Substantia nigra (tissue), 51 donors: ENCODE measurements at places on chromosomes 1 and 21.

DNA sequence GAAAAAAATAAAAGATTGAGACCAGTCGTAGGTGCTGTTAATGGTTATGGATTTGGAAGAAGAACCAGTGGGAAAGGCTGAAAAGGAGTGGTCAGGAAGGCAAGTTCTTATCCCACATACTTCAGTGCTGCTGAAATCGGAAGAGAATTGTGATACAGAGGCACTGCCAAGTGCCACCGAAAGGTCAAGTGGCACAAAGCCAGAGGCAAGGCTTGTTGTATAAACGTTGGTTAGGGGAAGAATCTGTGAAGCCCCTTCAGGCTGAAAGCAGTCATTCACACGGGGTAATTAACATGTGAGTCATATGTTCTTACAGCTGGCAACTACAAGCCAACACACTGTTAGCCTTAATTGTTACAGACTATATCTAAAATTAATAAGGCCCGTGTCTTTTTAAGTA lies 48.8 kb downstream of the ZBTB40 start:
- DNase-seq: no peak

GRCh38 chr1:244735404-244735803 lies 82.5 kb downstream of the DESI2 start:
- no peak for DNase-seq

DNA sequence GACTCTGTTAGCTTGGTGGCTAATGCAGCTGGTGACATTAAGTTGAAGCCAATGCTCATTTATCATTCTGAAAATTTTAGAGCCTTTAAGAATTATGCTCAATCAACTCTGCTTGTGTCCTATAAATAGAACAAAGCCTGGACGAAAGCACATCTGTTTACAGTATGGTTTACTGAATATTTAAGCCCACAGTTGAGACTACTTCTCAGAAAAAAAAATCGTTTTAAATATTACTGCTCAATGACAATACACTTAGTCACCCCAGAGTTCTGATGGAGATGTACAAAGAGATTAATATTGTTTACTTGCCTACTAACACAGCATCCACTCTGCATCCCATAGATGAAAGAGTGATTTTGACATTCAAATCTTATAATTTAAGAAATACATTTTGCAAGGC lies 79.6 kb downstream of the NEGR1 start:
- no peak for DNase-seq

DNA sequence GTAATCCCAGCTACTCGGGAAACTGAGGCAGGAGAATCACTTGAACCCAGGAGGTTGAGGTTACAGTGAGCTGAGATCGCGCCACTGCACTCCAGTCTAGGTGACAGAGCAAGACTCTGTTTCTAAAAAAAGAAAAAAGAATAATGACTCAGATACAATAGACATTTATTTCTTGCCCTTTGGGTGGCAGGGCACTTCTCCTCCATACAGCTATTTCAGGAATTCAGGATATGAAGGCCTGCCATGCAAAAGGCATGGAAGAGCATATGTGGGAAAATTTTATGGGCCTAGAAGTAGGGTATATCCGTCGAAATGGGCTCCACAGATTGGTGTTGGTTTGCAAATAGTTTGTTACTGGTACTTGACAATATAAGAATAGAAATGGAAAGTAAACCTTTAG lies 20.2 kb upstream of the POGZ start:
- no peak for DNase-seq

DNA sequence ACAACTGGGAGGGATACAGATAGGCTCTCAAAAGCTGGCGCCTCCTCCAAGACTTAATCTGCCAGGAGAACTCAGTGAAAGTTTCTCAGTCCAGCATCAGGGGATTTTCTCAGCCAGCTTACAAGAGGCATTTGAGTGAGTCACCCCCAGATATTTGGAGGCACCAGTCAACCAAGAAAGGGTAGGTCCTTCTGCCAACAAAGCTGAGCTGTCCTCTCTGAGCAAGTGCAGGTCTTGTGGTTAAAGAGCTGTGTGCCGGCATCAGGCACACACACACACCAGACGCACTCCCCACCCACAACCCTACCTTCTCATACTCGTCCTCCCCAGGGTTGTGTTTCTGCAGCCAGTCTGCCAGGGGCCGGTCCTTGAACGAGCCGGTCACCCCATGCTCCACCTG lies 27.0 kb upstream of the PPP1R15B start:
- DNase-seq: no peak

- no peak for DNase-seq
These were observed 18.1 kb downstream of the USP48 start for GRCh38 chr1:21764615-21765423.

GRCh38 chr1:192045131-192045530 lies 113.1 kb upstream of the RGS18 start:
- DNase-seq: no peak

DNA sequence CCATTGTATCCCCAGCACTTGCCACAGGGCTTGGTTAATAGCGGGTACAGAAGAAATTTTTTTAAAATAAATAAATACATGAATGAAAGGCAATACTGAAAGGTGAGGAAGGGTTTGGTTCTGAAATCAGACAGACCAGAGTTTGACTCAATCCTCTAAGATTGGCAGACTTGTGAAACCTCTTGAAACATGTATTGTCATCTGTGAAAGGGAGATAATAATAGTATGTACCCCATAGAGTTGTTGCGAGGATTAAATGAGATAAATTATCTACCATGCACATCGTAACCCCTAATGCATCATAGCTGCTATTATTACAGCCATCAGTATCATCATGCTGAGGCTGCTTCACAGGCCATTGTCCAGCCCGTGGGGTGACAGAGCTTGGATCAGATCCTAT lies 41.4 kb downstream of the S1PR1 start:
- no peak for DNase-seq

GRCh38 chr1:217687511-217687910 lies 56.4 kb downstream of the SPATA17 start:
- no peak for DNase-seq

DNA sequence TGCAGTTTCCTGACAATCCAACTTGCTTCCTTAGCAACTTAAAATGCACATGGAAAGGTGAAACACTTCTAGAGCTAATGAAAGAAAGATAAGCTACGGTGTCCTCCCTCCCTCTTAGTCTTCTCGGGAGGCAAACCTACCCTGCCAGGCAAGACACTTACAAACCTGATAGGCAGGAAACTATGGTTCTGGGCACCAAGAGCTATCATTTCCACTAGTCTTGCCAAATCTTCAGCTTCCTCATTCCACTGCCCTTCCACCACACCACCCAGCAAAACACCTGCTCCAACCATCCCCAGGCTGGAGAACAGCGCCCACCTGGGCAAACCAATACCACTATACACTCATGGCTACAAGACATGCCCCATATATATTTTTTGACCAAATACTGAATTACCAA lies 15.2 kb downstream of the NDC1 start:
- DNase-seq: no peak

DNA sequence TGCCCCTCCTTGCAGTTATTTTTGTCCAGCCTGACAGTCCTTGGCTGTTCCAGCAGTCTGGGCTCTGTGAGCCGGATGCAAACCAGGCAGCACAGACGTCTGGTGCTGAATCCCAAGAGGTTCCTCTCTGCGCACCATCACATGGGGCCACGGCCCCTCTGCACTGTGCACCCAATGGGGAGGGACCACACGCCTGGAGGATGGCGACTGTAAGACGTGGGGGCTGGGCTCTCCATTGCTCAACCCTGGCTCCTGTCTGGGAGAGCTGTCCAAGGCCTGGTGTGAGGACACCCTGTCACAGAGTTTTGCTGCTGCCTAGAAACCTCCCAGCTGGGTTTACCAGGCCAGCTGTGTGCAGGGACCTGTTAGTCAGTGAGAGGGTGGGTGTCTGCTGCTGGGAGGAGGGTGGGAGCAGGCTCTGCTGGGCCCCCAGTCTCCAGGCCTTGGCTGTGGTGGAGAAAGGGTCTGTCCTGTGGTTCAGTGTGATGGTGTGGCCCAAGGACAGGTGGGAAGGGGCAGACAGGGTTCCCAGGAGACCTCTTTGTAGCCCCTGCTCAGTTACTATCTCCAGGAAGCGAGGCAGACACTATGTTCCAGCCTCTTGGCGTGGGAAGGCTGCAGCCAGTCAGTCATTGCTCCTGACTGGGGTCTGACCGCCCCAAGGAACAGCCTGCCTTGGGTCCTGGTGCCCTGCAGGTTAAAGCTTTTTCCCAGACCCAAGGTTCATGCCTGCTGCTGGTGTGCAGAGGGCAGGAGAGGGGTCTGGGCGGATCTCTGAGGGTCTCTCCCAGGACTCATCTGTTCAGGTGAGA lies 13.8 kb downstream of the HEYL start:
- DNase-seq: peak; percentile 69

GRCh38 chr1:81305997-81306452 lies 494.7 kb upstream of the ADGRL2 start:
- DNase-seq: no peak

DNA sequence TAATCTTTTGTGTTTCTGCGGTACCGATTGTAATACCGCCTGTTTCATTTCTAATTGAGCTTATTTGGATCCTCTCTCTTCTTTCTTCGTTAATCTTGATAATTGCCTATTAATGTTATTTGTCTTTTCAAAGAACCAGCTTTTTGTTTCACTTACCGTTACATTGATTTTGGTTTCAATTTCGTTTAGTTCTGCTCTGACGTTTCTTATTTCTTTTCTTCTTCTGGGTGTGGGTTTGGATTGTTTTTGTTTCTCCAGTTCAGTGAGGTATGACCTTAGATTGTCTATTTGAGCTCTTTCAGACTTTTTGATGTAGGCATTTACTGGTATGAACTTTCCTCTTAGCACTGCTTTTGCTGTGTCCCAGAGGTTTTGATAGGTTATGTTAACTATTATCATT lies 9.4 kb downstream of the OR2M2 start:
- no peak for DNase-seq

DNA sequence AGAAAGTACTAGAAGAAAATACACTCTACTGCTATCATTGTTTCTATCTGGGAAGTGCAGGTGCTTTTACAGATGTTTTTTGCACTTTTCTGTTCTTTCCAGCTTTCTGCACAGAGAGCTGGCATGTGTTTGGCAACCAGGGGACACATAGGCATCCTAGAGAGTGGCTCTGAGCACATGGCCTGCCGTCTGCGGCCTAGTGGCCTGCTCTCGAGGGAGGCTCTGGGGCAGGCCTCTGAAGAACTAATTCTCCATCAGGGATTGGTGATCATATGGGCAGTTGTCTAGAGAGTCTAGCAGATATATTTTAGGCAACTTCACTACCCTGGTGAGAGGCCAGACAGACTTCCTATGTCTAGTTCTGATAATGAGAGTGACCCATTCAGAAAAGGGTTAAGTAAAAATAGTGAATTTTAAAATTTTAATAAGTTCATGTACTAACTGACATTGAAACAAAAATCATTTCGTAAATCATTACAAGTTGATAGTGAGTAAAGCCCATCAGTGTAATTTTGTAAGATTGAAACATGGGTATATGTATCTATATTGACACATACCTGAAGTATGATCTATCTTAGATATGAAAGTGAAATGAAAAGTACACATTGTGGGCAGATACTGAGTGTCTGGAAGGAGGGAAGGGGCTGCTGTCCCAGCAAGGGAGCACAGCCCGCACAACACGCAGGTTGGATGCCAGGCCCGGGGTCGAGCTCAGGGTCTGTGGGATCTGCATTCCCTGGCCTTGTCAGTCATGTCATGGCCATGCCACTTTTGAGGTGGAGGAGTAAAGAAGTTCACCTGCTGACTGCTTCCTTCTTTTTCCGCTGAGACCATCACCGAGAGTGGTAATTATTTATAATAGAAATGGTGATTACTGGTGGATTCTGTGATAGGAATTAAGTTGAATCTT lies 79.8 kb downstream of the PCBP3 start:
- DNase-seq: no peak

- DNase-seq: no peak
These were observed 191.8 kb upstream of the SAMSN1 start for GRCh38 chr21:14737922-14738321.

- DNase-seq: peak; percentile 22
These were observed 33.2 kb downstream of the NHLH2 start for GRCh38 chr1:115807723-115808122.

DNA sequence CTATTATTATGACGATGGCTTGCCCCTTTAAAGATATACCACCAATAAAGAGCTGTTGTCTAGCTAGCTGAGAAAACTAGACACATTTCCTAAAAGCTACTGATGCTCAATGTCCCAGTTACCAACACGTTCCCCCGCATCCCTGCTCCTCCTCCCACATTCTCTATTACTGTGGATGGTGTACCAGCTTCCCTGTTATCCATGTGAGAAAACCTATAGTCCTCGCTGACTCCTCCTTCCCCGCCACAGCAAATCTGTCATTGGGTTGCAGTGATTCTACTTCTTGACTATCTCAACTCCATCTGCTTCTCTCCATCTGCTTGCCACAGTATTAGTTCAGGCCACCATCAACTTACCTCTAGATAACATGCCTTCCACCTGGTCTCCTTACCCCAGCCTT lies 337.5 kb downstream of the KCNH1 start:
- no peak for DNase-seq
